ENCODE measurements at places on chromosomes 2 and 18. TPM values are rescaled to one million over a fixed set of nuclear protein-coding genes. Genes with fewer than 3 reads are reported as not detected.

- no peak overlapping the region for H3K27ac ChIP-seq
- H3K36me3 ChIP-seq: no peaks in the 10 kb centered on the region
- no peaks in the 10 kb centered on the region for H3K4me1 ChIP-seq
- no peak overlapping the region for H3K4me3 ChIP-seq
- H3K27me3 ChIP-seq: no peaks in the 10 kb centered on the region
- DNase-seq: no peak
Measured at GRCh38 chr2:230153390-230153976, 66.3 kb downstream of the SP110 start.

- H3K4me1 ChIP-seq: peaks cover 10% of the 10 kb centered on the region
- no peak overlapping the region for H3K27ac ChIP-seq
- no peak overlapping the region for H3K4me3 ChIP-seq
- H3K36me3 ChIP-seq: no peaks in the 10 kb centered on the region
Measured at GRCh38 chr2:148913061-148913460, 38.0 kb downstream of the KIF5C start.

DNA sequence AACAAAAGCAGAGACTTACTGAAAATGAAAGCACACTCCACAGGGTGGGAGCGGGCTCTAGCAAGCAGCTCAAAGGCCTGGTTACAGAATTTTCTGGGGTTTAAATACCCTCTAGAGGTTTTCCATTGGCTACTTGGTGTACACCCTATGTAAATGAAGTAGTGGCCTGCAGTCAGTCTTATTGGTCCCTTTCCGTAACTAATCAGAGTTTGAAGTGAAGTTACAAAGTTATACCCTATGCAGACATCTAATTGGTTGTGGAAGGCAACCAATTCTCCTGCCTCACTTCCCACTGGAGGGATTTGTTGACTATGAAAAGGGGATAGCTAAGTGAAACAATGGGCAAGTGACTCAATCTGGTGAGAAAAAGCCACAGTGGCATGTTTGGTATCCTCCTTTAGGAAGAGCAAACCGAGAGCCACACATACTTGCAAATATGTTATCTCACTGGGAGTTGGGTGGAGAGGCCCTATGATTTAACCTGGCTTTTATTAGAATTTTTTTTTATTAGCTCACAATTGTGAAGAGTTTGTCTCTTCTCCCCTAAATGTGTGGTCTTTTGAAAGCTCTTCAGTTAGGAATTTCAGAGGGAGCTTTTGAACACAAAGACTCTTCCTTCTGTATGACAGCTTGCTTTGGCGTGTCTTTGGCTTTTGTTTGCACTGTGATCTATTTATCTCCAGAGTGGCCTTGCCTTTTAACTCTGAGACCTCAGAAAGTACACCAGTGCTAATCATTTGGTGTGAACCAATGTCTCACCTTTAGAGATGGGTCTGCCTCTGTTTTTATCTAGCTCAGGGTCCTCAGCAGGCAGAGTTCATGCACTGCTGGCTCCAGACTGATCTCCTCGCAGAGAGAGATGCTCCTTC lies 69.6 kb downstream of the MAP4K4 start:
- no peak for DNase-seq
- H3K4me1 ChIP-seq: peaks cover 67% of the 10 kb centered on the region
- no peaks in the 10 kb centered on the region for H3K36me3 ChIP-seq
- H3K27me3 ChIP-seq: no peaks in the 10 kb centered on the region

DNA sequence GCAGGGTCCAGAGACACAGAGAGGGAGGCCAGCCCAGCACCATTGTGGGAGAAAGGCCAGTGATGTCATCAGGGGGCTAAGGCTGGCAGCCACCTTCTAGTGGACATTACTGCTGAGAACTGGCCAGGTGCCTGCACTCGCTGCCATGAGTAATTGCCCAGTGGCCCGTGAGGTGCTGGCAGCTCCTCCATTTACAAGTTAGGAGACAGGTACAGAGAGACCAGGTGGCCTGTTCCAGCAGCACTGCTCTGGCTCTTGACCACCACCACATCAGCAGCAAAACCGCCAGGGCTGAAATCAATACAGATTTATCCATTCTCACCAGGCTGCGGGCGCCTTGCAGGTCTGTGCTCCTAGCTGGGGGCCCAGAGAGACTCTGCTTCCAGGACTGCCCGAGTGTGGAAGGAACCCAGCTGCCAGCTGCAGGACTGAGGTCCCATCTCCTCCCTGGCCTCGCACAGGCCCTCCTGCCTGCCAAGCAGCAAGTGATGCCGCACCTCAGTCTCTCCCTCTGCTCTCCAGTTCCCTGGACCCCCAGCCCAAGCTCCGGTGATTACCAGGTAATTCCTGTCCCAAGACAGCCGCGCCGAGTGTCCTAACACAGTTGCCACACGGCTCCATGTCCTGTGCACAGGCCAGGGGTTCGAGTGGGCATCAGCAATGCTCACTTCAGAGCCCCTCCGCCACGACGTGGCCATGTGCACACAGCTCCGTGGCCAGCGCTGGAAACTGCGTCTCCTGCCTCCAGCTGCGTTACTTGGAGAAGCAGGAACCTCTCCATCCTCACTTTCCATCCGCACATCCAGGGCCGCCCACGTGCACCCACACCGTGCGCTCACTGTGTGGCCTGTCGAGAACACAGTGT lies 101.0 kb upstream of the CTDP1 start:
- H3K27ac ChIP-seq: no peak overlapping the region
- no peaks in the 10 kb centered on the region for H3K36me3 ChIP-seq
- H3K4me3 ChIP-seq: no peak overlapping the region

DNA sequence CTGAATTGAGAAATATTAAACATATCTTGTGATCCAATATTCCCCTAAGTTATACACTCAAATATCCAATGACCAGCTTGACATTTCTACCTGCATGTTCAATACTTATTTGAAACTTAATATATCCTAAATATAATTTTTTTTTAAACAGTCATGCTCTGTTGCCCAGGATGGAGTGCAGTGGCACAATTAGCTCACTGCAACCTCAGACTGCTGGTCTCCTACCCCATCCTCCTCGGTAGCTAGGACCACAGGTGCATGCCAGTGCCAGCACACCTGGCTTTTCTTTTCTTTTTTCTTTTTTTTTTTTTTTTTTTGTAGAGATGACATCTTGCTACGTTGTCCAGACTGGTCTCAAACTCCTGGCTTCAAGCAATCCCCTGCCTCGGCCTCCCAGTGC lies 4.2 kb downstream of the KYNU start:
- H3K4me3 ChIP-seq: no peak overlapping the region
- no peak overlapping the region for H3K27ac ChIP-seq
- DNase-seq: no peak
- no peaks in the 10 kb centered on the region for H3K36me3 ChIP-seq
- no peaks in the 10 kb centered on the region for H3K4me1 ChIP-seq
- H3K27me3 ChIP-seq: no peaks in the 10 kb centered on the region

- H3K27ac ChIP-seq: no peak overlapping the region
- H3K4me3 ChIP-seq: no peak overlapping the region
- peaks cover 3% of the 10 kb centered on the region for H3K4me1 ChIP-seq
- no peaks in the 10 kb centered on the region for H3K36me3 ChIP-seq
- DNase-seq: no peak
Measured at GRCh38 chr2:86675511-86676015, 44.5 kb upstream of the RMND5A start.

DNA sequence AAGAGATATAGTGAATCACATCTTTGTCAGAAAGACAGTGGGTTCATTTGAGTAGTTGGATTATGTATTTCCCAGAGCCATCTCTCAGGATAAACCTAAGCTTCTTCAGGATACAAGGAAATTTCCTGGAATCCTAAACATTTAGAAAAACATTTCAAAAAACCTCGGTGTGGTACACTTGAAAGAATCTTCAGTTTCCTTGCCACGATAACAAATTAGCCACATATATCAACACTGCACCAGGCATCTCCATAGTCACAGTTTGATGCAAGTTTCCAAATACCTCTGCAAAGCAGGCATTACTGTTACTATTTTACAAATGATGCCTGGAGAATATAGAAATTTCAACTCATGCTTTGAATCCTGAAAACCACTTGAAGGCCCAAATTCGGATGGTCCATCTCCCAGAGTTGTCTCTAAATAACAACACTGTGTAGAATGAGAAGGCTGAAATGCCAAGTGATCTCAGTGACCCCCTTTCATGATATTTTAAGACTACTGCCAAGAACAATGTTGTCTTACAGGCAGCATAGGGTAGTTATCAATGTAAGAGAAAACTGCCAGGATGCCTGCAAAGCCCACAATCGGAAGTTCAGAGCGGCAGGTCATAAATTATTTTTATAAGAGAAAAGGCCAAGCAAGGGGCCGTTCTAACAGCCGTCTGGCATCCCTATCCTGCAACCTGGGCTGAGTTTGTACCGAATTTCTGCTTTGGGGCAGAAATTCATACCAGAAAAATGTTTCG lies 307.9 kb downstream of the TXNL1 start:
- no peaks in the 10 kb centered on the region for H3K4me1 ChIP-seq
- no peaks in the 10 kb centered on the region for H3K36me3 ChIP-seq
- H3K27me3 ChIP-seq: no peaks in the 10 kb centered on the region

IL36G gene
- polyA plus RNA-seq: not detected
